ENCODE measurements at places on chromosomes 11 and 22.

- no peak for DNase-seq
Observed at GRCh38 chr11:12143461-12144258, 33.3 kb downstream of the MICAL2 start.

GRCh38 chr22:32031466-32031865 lies 11.6 kb upstream of the SLC5A1 start:
- DNase-seq: no peak

DNA sequence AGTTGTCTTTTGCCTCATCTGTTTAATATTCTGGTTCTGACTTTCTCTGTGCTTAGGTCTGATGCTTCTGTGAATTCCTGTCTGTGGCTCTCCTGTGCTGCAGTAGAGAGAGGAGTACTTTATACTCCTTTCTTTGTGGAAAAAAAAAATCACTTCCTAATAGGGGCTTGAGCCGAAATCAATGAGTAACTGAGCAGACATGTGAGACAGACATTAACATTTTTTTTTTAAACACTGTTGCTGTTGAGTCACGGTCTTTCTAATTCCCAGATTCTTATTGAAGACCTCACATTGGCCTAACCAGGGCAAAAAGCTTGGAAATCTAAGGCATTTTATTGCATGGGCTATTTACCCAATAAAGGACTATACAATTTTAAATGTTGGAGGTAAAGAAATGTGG lies 86.1 kb downstream of the GRM5 start:
- no peak for DNase-seq

DNA sequence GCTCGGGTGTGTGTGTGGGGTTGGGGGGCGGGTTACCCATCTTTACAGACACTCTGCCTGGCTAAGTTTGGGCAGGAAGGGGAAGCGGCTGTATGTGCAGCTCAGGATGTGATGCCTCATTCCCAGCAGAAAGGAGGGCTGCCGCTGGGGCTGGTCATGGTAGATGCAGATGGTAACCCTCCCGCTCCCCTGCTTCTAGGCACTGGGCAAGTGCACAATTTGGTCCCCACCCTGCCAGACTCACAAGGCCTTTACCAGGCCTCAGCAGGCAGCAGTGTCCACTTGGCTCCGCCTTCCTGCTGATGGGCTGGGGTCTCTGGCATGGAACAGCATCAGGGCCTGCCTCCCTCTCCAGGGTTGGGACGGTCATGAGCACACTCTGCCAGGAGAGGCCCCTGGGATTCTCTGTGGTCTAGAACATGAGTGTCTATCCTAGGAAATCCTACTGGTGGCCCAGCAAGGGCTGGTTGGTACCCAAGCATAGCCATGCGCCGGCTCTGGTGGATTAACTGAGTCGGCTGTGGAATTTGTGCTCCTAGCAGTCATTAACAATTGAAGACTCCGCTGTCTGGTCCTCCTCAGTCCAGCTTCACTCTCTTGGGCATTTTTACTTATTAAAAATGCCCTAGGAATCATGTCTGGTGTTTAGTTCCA lies 4.2 kb downstream of the LMO1 start:
- peak; percentile 21 for DNase-seq

GRCh38 chr11:26983645-26984044 lies 10.3 kb upstream of the FIBIN start:
- no peak for DNase-seq

DNA sequence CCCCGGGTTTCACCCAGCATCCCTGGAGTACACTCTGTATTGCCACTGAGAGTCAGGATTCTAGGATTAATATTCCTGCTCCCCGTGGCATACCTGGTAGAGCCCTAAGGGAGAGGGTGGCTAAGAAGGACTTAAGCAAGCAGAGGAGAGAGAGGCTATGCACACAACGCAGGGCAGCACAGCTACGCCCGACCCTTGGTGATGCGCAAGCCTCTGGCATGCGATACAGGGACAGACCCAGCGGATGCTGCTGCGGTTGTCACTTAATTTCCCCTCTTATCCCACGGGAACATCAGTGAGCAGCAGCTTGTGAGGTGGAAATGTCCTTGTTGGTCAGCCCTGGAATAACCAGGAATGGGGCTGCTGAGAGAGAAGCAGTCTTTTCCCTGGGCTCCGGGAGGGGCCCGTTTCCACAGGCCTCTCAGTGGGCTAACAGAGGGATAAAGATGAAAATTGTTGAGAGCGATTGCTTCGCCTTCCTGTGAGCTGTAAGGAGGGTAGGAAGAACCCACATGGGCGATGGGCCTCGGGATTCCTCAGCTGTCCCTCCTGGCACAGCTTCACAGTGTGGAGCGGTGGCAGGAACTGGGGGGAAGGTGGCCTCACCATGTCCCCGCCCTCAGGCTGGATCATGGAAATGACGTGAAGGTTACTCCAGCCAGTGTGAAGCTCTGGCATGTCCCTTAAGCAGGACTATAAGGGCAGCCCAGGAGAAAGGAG lies 48.4 kb upstream of the RAB1B start:
- DNase-seq: no peak

DNA sequence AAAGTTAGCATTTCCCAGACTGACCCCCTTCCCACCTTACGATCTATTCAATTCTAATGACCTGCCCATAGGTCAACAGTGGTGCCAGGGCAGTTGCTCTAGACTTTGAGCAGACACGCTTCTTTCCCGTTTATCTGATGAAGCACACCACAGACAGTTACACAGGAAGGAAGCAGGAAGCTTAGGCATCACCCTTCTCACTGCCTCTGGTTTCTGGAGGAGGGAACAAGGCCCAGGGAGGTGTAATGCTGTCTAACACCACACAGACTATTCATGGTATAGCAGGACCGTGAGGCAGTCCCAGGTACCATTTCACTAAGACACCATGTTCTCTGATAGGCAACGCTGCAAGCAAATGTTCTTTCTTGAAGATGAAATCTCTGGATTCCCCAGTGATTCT lies 279.4 kb downstream of the NTM start:
- DNase-seq: no peak

DNA sequence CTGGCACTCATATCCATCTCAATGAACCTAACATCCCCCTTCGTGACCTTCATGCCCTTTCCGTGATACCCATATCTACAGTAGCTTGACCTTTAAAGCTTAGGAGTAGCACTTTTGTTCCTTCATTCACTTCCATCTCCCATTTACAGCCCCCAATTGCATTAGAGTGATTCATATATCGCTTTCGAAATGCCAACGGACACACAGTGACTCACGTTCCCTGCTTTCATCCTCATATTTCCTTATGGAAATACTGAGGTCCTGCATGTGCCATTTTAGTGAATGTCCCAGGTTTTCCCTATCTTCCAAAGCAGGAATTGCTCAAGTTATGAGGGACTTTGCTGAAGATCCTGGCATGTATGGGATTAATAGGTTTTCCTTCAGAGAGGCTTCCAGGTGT lies 44.3 kb upstream of the CEP126 start:
- DNase-seq: no peak

DNA sequence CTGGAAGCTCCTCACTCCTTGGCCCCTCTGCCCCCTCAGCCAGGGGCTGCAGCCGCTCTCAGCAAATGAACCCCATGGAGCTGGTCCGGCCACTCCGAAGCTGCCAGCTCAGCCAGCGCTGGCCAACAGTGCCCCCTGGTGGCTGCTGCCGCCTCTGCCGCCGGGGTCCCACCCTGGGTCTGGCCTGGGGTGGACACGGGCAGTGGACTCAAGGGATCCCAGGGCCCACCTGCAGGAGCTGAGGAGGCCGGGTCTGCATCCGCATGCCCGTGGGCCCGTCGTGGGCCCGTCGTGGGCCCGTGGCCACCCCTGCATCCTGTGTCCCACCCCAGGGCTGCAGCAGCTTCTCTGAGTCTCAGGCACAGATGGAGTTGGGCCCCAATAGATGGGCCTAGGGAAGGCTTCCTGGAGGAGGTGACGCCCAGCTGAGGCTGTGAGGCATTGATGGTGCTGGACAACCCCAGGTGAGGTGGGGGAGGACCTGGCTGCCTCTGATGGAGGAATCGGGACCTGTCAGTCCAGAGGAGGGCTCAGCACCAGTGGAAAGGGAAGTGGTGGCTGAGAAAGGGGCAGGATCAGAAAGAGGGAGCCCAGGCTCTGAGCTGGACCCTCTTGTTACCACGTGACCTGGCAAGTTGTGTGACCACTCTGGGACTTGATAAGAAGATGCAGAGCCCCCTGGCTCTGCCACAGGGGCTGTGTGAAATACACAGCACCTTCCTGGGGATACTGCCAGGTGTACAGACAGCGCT lies 522.3 kb downstream of the BRD1 start:
- DNase-seq: peak; percentile 88

- DNase-seq: no peak
Observed at GRCh38 chr11:114110952-114111947, 51.7 kb downstream of the ZBTB16 start.

- no peak for DNase-seq
Observed at GRCh38 chr11:70481625-70482528, 83.5 kb downstream of the CTTN start.

DNA sequence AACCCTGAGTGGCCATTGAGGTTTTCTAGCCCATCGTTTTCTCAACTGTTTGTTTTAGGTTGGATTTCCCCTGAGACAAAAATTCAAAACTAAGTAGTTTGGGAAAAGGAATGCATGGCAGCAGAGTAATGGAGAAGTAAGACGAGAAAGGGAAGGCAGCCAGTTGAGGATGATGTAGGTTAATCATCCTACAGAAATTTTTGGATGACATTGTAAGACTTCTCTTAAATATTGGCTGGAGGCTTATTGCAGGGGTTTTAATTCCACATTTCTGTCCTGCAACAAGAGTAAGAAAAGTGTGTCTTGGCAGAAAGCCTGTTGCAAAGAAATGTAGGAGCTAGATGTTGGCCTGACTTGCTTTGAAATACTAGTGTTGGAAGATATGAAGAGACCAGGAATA lies 308.8 kb downstream of the LUZP2 start:
- DNase-seq: no peak

DNA sequence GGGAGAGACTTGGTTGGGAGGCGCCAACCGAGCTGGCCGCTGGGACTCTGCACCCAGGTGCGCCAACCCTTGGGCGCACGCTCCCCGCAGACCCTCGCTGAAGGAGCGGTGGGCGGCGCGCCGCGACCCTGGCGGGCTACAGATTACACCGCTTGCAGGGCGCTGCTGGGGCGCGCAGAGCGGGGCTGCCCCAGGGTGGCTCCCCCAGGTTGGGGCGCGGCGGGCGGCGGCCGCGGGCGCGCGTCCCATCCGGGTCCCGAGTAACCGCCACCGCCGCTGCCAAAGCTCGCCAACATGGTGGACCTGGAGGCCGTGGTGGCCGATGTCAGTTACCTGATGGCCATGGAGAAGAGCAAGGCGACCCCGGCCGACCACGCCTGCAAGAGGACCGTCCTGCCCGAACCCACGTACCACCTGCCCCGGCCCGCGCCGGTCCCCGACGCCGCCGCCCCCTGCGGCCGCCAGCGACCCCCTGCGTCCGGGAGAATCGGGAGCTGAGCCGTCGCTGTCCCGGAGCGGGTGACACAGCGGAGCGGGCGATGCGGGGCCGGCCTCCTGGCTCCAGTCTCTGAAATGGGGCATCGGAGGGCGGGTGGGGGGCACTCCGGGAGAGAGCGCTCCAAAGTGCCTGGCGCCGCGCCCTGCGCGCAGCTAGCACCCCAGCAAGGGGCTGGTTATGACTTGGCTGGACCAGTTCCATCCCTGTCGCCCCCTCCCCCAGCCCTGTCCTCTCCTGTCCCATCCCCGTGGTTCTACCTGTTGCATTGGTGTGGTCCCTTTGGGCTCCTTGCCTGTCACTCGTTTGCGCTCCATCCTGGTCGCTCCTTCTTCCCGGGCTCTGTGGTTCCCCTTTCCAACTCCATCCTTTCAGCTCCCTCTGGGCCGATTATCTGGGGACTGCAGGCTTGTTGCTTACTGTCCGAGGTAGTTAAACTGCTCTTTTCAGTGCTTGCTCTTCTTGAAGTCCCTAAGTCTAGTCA lies 143.3 kb upstream of the GRK3 start:
- DNase-seq: no peak

DNA sequence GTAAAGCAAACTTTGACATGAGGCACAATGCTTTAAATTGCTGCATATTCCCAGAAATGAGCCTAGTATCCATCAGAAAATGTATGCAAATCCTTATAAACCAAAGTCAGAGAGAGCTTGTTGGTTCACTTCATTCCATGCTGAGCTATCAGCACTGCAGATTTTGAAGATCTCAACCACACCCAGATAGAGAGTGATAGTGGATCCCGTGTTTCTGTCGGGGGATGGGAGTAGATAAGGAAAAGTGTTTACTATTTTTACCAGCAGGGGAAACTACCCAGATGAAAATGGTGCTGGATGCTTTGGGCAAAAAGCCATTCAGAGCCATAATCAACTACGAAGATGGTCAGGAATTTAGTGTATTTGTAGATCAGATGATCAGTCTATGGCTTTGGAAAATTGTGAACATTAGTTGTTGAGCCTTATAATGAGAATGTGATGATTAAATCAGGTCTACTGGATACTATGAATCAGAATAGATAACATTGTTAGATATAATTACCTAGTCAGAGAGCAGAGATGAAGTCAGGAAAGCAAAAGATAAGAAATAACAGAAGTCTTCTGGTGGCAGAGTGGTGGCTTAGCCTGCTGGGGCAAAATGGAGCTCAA lies 10.8 kb downstream of the OR51B6 start:
- DNase-seq: no peak

DNA sequence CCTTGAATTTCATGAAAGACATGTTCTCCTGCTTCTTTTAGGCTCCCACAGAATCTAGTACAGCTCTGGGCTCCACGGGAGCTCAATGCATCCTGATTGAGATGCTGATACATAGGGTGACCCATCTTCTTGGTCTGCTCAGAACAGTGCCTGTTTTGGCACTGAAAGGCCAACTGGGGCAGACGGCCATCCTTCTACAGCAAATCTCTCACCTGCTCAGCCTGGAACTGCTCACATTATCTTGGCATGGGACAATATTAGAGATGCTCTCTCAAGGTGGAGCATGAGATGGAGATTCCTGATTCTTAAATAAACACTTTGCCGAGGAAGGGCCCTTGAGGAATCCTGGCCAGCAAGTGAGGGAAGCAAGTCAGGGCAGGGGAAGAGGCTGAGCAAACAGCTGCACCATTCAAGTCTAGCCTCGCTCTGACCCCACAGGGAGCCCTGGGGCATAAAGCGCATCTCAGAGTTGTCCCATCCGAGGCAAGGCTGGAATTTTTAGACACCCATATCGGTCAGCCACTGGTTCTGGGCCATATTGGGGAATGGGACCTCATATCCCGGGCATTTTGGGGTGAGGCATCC lies 58.4 kb upstream of the CSNK2A3 start:
- no peak for DNase-seq

- DNase-seq: no peak
Observed at GRCh38 chr11:17603056-17603825, 56.2 kb downstream of the OTOG start.

GRCh38 chr11:75867778-75868374 lies 52.9 kb downstream of the UVRAG start:
- DNase-seq: peak; percentile 57

GRCh38 chr11:115471367-115471766 lies 32.8 kb downstream of the CADM1 start:
- DNase-seq: no peak

DNA sequence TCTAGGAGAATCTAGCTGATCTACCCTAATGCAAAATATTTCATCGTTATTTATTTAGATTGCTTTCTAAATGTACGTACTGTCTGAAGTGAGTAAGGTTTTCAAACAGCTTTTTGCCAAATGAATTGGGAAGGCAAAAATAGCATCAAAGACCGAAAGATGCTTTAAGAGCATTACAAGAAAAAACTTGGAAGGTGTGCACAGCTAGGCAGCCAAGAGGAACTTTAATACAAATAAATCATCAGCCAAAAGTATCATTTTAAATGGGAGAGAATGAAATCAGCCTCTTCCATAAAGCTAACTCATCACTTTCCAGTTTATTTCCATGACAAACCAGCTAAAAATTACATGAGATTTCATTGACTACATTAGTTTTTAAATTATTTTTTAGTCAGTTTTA lies 30.2 kb upstream of the CFAP300 start:
- no peak for DNase-seq

GRCh38 chr11:132242632-132243031 lies 872.2 kb downstream of the NTM start:
- no peak for DNase-seq
